Thoracic aorta (tissue), 2 donors: ENCODE measurements at places on chromosomes 1 and 21.

GRCh38 chr1:20080441-20081352 is 10.7 kb downstream of the PLA2G5 start:
- no peak for DNase-seq

DNA sequence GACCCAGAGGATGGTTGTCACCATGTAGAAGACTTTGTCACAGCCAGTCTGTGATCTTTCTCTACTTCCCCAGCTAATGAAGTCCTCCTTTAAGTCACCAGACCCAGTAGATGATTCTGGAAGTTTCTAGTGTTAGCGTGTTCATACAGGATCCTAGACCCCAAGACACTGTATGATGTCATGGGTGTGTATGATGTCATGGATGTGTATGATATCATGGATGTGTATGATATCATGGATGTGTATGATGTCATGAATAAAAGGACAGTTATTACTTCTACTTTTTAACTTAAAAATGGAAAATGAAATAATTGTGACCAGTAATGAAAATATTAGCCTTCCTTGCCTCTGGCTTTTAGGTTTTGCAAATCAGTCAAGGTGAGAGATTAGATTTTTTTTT is 260.0 kb downstream of the FMN2 start:
- DNase-seq: no peak

DNA sequence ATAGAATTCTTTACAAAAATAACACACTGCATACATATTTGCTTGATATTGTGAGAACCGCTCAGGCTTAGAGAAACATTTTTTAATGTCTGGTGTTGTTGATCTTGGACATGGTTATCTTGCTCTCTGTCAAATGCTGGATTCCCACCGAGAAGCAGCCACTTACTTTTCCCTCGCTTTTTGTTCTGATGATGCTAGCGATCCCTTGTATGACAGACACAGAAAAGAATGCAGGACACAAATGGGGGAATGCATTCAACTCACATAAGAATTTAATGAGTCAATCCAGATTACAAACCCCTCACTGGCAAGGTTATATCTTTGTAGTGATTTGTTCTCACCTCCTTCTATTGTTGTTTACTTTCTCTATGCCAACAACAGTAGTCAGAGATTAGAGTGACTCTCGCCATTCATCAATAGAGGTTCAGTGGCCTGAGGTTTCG is 76.8 kb upstream of the AKT3 start:
- DNase-seq: no peak

GRCh38 chr1:65177457-65177856 is 29.5 kb downstream of the AK4 start:
- no peak for DNase-seq

GRCh38 chr1:18955441-18956192 is 859 bp downstream of the IFFO2 start:
- DNase-seq: no peak

DNA sequence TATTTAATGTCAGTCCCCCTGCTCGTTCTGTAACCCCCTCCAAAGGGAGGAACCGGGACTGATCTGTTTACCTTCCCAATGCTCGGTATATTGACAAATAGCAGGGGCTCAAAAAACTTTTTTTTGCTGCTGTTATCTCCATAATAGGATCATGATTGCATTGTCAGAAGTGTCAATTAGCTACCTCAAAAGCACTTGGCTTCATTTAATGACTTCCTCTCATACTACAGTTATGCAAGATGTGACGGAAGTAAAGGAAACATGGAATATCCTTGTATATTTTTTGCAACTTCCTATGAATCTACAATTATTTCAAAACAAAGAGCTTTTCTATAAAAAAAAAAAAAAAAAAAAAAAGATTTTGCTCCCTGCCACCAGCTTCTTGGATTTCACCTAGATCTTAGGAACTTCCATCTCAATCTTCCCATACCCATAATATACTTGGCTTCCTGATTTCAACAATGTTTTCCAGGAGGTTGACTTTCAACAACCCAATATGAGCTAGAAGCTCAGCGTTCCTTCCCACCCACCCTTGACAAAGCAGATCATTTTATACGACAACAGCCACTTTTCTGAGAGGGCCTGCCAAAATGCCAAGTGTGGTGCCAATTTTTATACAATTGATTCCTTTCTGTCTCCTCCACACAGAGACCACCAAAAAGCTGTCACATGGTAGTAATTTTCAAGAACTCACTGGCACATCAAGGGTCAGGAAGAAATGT is 71.7 kb downstream of the SETD4 start:
- DNase-seq: no peak

- DNase-seq: no peak
Observed at GRCh38 chr1:207981976-207982375, 71.1 kb upstream of the CD34 start.

- no peak for DNase-seq
Observed at GRCh38 chr1:44266400-44267344, 53.4 kb downstream of the DMAP1 start.

DNA sequence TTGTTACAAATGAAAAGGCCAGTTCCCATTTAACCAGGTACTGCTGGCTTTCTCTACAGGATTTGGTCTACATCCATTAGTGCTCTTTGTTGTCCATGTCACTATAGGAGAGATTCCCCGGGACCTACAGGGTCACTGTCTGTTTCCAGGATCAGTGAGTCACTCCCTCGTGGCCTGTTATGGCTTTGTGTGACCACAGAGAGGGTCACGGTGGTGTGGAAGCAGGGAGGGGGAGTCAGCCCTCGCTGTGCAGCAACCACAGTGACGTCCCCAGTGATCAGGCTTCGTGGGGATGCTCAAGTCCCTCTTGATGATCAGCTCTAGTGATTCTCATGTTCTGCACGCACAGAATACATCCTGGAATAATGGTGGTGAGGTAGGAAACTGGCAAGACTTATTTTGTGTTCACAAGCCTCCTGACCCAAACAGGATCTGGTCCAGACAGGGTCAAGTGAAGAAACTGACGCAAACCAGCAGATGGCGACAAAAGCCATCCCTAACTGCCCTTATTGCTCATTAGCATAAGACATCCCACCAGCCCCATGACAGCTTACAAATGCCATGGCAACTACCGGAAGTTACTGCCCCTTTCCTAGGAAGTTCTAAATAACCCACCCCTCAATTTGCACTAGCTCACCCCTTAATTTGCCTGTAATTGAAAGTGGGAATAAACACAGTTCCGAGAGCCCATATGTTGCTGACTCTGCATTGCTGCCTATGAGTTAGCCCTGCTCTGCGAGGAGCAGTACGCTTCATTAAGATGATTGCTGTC is 98.5 kb downstream of the DISC1 start:
- DNase-seq: no peak

- no peak for DNase-seq
Observed at GRCh38 chr1:42146626-42147320, 6.4 kb upstream of the GUCA2B start.

DNA sequence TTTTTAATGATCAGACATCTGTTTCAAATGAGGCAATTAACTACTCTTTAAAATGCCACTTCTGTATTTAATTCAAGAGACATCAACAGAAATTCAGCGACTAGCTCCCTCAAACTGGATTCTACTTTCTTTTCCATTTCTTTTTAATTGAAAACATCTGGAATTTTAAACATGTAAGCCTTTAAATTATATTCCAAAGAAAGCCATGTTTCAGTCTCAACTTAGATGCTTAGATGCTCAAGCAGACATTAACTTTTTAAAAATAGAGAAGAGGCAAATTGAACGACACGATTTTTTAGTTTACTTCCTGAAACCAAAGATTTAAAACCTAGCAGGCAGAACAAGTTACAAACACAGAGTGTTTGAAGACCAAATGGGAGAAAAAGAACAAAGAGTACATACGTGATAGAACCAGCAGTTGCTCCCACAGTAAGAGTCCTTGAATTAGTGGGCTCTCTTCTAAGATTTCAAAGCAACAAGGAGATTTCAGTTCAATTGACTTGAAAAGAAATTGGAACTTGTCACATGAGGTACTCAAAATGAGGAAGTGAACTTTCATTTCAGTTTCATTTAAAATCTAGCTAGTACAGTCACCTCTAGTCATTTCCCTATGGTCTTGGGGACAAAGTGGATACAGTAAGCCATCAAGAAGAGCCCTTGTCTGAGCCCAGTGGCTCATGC is at the start of gene CTSS:
Gene CTSS, minus strand, starts transcription at position 483 of the 681 bp plus-strand sequence. CDS start 1,015 bp downstream, outside the sequence.
- DNase-seq: no peak

DNA sequence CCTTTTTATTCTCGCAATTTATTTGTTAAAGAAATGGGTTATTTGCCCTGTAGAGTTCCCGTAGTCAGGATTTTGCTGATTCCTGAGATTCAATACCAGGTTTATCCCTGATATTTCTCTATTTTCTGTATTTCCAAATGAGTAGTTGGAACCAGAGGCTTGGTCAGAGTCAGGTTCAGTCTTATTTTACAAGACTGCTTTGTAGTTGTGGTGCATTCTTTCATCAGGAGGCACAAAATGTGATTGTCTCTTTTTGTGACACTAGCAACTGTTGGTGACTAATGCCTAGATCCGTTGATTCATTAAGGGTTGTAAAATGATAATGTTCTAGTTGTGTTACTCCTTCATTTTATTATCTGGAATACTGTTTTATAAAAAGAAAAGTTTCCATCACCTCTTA is 95.5 kb upstream of the TPTE start:
- DNase-seq: no peak

DNA sequence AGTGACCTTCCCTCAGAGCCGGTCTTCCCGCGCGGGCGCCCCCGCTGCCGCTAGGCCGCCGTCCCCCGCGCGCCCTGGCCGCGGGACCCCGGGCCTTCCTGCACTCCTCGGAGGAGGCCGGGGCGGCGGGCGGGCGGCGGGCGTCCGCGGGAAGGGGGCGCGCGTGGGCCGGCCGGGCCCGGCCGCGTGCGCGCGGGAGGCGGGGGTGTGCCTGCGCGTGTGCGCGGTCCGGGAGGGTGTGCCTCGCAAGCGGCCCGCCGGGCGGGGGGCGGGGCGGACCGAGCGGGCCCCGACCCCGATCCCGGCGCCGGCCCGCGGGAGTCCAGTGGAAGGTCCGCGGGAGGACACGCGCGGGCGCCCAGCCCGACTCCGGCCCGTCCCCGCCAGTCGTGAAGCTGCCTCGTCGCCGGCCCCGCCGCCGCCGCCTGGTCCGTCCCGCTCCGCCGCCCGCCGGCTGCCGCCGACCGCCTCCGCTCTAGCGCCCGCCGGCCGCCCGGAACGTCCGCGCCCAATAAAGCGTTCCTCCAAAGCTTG is 438 bp downstream of the MRPS6 start:
- no peak for DNase-seq

DNA sequence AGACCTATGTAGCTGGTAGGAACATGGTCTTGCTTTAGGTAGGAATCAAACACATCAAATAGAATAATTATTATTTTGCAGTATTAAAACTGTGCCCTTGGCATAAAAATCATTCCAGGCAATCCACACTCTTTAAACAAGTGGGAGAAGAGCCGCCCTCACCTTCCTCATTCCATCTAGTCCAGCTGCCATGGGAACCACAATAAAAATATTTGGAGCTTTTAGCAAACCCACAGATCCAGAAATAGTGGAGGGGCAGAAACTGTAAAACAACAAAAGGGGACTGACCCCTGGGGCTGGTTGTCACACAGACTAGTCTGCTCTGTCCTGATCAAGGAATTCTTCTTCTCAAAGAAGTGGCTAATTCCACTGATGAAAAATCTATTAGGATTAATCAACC is 61.6 kb downstream of the PTPRC start:
- no peak for DNase-seq
